Activated CD4-positive, alpha-beta T cell treated with anti-CD3 and anti-CD28 coated beads, Interleukin-2, amount 10 ng/mL, durations not matched to agents 24 days and 14 days (primary cell): ENCODE measurements at places on chromosomes 3 and 15. TPM values are rescaled to one million over a fixed set of nuclear protein-coding genes. Genes with fewer than 3 reads are reported as not detected.

DNA sequence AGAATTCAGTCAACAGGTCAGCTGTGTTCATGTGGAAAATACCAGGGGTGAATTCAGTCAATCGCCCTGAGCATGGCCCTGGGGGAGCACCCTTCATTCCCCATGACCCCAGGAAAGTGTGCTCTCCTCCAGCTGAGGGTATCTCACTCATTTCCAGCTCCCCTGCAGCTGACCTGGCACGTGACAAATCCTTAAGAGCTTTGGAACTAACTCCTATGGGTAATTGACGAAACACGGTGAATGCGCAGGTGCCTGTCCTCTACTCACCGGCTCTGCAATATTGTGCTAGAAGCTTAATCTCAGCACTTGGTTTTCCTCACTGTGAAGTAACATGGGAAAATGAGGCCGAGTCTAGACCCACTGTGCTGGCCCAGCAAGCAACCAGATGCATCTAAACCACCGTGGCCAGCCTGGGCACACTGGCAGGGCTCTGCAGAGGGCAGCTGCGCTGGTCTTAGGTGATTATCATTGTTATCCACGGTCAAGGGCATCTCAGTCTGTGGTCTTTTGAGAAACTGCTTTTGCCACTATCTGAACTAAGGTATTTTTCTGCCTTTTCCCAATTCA, 63.1 kb downstream of the SPSB4 start:
- no peak for DNase-seq

RHCG gene
- total RNA-seq, result not detected in 2 replicates

DNA sequence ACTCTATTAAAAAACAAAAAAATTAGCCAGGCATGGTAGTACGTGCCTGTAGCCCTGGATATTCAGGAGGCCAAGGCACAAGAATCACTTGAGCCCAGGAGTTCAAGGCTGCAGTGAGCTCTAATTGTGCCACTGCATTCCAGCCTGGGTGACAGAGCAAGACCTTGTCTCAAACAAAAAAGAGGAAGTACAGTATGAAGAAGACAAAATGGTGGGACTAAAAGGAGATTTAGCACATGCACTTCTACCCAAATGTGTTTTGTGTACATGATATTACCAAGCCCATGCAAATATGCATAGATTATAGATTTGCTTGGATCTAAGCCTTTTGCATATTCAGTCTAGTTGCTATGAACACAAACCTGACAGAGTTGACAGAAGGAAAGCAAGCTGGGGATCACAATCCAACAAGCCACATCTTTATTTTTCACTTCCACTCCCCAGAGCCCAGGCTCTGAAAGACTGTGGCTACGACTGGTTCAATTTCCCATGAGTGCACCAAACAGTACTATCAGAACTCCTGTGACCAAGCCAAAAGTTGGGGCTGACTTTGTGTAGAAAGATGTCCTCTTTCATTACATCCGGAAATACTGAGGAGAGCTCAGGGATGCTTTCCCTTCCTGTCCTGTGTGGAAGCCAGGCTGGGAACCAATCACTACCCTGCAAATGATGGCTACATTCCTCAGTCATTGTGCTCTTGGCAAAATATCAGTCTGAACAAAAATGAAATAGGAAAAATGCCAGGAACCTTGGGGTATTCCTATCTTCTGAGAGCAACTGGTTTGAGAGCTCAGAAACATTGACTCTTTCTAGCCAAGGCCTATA, 49.4 kb downstream of the TGM4 start:
- DNase-seq, result no peak

GRCh38 chr3:75300606-75301005, 363.5 kb upstream of the FRG2C start:
- DNase-seq, result no peak

DNA sequence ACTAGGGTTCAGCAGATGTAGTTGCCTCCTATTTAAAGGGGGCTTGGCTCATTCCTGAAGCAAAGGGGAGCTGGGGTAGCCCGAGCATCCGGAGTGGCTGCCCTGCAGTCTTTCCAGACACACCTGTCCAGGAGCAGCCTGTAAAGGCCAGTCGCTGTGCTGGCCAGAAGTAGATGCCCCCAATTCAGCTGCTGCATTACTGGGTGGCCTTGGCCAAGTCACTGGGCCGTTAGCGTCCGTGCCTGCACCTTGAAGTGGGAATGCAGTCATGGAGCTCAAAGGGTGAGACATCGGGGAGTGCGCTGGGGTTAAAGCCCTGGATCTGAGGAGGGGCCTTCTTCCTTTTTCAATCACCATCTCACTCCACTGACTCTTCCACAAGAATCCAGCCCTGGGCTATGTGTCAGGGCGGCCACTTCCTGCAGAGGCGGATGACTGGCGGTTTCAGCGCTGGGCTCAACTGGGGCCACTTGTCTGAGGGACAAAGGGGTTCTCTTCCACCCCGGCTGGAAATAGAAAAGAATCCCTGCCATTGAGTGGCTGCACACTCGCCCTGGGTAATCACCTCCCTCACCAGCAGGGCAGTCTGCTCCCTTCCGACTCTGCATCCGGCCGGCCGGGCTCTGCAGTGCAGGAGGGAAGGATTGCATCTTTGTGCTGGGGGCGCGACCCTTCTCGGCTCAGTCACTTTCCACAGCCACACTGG, 11.8 kb downstream of the ALDH1A3 start:
- no peak for DNase-seq
